Upper lobe of right lung (tissue), 1 donor: ENCODE measurements at places on chromosomes 1 and 21.

DNA sequence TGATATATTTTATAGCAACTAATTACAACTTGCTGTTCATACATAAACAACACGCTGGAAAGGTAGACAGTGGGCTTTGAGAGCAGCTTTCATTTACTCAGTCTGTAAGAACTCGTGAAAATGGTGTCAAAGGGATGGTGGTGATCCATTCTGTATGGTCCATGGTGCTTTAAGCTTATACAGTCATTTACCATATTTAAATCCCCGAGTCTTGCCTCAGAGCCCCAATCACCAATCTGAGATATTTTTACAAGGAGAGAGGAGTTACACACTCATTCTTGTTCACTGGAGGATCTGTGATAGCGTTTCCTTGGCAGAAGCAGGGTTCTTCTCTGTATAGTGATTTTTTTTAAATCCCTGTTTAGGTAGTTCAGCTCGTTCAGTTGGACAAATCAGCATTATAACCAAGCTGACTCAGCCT, 694.6 kb downstream of the USP25 start:
- no peak for DNase-seq

DNA sequence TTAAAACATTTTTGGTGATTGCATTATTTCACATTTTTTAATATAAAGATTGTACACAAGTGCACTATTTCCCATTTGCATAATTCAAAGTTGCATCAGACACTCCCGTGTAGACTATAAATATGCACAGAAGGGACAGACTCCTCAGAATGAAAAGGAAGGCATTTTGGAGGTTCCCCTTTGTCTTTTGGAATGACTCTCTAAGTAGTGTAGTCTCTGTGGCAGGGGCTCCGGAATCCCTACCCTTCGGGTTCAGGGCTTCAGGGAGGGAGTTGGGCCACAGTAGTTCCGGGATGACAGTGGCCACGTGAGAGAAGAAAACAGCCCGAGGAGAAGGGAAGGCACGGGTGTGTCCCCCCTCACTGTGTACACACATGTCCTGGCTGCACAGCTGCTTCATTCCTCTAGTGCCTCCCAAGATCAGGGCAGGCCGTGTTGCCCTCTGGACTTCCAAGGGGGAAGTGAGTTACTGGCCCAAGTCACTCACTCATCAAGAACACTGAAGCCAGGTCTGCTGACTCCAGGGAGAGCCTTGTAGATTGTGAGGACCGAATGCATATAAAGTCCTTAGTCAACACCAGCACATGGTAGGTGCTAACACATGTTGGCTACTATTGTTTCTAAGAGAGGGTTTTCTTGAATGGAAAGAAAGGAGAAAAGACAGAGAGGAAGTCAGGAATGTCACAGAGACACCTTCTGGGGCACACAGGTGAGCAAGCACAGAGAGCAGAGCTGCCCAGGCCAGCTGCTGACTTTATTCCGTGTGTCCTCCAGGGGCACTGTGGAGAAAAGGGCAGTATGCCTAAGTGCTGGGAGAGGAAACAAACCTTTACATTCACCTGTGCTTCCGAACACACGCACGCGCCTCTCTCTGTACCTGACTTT, 39.8 kb downstream of the LHX4 start:
- no peak for DNase-seq

- peak; percentile 79 for DNase-seq
Observed at GRCh38 chr21:14864211-14865021, 200.4 kb downstream of the NRIP1 start.

DNA sequence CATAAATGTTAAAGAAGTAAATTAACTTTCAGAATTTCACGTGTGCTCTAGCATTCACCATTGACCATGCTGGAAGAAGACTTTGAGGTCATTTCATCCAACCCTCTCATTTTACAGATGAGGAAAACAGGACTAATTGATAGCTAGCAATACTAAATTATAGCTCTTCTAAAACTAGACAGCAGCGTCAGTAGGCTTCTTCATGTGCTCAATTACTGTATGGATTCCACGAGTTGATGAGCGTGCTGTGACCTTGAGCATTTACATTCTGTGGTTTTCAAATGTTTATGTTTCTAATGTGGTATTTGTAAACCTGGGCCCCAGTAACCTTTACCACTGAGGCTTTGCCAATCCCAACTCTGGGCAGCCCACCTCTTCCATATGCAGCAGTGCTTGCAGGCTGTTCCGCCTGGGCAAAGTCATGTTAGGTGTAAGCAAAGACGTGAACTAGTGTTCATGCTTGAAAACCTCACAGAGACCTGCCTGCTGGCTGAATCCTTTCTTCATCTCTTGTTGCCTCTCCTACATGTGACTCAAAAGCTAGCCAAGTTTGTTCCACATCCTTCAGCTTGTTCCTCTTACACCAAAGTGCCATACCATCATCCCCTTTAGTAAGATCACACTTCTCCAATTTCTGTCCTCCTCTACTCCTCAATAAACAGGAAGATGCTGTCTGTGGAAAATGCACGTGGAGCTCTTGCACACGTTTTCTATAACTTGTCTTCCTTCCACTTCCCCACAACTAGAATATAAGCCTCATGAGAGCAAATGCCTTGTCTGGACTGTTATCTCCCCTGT, 17.2 kb downstream of the KCNJ15 start:
- no peak for DNase-seq

- peak; percentile 79 for DNase-seq
Observed at GRCh38 chr1:32754317-32755097, 51.9 kb upstream of the SYNC start.

DNA sequence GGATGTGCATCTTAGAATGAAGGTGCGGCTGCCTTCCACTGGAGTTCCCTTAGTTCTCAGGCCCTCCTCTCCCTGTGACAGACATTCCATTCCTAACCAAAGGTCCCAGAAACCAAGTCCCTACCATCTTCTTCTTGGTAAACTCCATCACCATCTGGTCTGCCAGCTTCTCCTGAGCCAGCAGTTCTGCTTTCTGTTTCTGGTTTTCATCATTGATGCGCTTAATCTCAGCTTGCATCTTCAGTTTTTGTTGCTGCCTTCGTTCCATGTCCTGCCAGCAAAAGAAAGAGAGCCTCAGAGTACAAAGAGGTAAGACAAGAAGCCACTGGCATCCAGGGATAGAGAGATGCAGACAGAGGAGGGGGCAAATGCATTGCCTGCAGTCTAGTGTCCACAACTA, 18.0 kb upstream of the VSIG8 start:
- no peak for DNase-seq

- DNase-seq: no peak
Observed at GRCh38 chr1:16978567-16979474, 1.6 kb downstream of the MFAP2 start.

- no peak for DNase-seq
Observed at GRCh38 chr1:107950464-107950863, 14.5 kb downstream of the VAV3 start.

- DNase-seq: no peak
Observed at GRCh38 chr1:194052514-194053338, 866.3 kb upstream of the B3GALT2 start.

DNA sequence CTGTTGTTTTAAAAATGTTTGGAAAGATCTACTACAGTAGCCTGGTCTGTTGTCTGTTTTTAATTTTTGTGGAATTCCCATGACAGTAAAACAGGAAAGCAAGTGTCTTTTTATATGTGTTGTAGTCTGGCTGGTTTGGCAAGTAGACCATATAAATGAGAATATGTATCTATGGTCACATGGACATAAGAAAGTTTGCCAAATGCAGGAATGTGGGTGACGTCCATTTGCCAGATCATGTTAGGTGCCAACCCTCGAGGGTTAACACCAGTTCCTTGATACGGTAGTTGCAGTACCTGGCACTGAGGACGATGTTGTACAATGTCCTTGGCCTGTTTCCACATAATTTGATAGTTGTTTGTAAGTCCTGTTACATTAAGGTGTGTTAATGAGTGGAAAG, 6.2 kb downstream of the DAP3 start:
- DNase-seq: no peak

DNA sequence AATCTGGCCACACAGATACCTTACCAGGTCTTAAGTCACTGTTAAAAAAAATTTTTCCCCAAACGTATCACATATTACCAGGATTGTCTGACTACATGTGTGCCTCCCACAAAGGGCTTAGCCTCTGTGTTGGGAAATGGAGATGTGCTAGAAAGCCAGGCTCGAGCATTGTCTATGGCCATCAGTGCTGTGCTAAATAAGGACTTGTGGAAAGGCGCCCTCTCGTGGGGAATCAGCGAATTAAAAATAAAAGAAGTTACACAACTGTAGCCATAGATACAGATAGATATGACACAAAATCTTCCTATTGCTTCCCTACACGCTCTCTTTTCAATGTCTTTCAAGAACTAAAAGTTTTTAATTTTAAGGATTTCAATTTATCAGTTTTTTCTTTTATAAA, 47.5 kb upstream of the CRNN start:
- DNase-seq: no peak

GRCh38 chr1:64975740-64976139, 9.4 kb upstream of the JAK1 start:
- no peak for DNase-seq

DNA sequence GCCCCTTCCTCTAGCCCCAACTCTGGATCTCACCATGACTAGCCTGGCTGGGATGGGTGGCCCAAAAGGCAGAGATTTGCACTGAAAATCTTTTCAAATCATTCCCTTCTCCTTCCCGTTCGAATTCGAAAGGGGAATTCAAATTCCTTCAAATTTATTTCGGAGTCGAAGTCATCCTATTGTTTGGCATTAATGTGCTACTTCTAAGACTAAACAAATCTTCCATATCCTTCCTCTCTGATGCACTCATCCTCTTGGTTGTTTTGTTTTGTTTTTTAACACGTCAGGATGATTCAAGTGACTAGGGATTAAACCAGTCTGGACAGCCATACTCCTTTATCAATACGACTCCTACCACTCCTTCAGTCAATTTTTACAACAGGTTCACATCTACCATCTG, 95.5 kb upstream of the SGIP1 start:
- DNase-seq: no peak

GRCh38 chr1:59016390-59016789, 232.5 kb upstream of the JUN start:
- no peak for DNase-seq

GRCh38 chr1:207049974-207050391, 1.0 kb downstream of the YOD1 start:
- no peak for DNase-seq

DNA sequence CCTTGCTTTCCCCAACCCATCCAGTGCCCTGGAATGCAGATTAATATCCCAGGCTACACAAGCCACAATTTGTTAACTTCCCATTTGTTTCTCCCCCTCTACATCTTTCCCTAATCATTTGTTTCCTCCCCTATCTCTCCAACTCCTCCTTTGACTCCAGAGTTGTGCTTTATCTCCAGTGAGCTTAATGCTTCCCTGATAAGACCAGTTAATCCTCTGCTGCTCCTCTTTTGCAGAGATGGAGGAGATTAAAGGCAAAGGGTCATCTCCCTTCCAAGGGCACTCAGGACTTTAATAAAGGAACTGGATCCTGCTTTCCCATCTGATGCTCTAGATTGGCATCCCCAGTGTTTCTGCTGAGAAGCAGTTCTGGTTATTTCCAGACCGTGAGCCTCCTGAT, 7.1 kb downstream of the FAM78B start:
- DNase-seq: no peak

DNA sequence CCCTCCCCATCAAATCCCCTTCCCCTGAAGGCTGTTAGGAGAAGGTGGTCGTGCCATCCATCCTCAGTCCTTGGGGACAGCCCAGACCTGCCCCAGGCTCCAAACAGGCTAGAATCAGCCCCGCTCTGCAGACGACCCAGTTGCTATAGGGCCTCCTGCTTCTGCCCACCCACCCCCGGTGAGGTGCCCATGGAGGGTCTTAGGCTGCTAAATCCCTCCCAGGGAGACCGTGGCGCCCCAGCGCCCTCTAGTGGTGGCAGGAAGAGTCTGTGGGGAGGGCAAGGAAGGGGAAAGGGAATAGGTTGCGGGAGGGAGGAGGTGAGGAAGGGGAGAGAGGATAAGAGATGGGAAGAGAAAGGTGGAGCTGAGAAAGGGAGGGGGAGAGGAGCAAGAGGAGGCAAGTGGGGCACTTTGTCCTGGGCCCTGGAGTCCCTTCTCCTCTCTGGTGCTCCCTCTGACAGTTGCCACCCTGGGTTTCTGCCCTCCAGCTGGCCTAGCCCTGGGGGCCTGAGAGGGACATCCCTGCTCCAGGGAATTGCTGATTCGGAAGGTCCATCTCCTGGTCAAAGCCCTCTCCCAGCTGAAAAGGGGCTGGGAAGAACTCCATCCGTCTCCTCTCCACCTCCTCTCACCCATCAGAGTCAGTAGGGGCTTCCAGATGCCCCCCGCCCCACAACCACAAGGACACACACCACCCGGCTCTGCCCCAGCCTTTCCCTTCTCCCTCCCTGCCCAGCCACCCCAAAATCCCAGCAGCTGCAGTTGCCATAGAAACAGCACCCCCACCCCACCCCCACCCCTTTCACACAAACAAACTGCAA, 55.4 kb downstream of the CAMK2N1 start:
- DNase-seq: no peak

DNA sequence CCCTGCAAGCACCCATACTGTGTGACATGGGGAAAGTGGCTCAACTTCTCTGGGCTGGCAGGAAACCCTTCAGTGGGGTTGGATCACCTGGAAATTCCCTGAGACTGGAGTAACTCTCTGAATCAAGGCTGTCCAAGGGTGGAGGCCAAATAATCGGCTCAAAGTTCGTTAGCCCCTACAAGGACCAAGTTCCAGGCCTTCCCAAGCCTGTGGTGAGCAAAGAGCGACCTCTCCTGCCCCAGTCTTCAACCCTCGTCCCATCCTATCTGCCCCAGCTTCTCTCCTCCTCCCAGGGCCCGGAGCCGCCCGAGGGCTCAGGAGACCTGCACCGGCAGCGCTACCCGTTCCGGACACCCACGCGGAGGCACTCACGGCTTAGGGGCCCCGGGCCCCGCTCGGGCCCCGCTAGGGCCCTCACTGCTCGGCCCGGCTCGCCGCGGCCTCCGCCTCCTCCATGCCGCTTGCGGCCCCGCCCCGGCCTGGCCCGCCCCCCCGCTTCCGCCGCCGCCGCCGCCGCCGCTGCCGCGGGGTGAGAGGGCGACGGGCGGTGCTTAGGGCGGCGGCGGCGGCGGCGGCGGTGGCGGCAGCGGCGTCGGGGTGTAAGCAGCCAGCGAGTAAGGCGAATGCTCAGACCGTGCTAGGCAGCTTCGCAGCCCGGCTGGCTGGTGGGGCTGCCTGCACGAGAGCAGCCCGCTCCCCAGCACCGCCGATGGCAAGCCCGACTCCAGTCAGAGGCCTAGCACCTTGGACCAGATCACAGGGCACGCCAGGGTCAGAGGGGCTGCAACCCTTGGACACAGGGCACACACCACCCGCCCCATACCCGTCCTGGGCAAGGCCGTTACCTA, at the start of gene POMGNT1:
Gene POMGNT1 (minus strand): TSS at position 471 of the 848 bp plus-strand sequence. CDS start 613 bp downstream, outside the sequence.
- peak; percentile 88 for DNase-seq

GRCh38 chr1:214193691-214194090, 87.3 kb upstream of the SMYD2 start:
- no peak for DNase-seq

GRCh38 chr1:185458670-185459069, 141.6 kb upstream of the IVNS1ABP start:
- no peak for DNase-seq

- DNase-seq: no peak
Observed at GRCh38 chr21:31905503-31906451, 33.0 kb downstream of the HUNK start.

- DNase-seq: no peak
Observed at GRCh38 chr1:24373044-24373443, 40.5 kb downstream of the STPG1 start.

- DNase-seq: peak; percentile 83
Observed at GRCh38 chr1:226814751-226815537, 55.5 kb upstream of the PSEN2 start.
